ENCODE measurements at places on chromosomes 16 and 17.

- DNase-seq: no peak
These were observed at the start of gene PHLPP2 for GRCh38 chr16:71724320-71724751. Gene PHLPP2, minus strand, starts transcription at chr16:71724701. Its CDS starts 9,906 bp downstream, at chr16:71714795.

GRCh38 chr17:60526726-60527125, 684 bp upstream of the APPBP2 start:
- DNase-seq: no peak

DNA sequence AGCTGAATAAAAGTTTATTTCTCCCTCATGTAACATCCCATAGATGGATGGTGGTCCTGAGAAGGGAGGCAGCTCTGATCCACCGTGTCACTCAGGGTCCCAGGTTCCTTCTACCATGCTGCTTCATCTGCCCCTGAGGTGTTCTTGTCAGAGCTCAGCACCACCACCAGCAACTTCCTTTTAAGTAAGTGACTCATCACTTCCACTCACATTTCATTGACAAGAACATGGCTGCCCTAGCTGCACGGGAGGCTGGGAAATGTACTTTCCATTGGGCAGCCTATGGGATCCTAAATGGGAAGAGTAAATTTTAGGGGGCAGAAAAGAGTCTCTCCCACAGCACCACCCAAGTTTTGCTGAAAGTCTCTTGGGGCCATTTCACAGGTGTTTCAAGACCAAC, 134.7 kb downstream of the USP31 start:
- DNase-seq: no peak

GRCh38 chr17:79794659-79795511, 2.0 kb downstream of the CBX8 start:
- peak; percentile 59 for DNase-seq

- no peak for DNase-seq
These were observed 149.3 kb downstream of the SOCS1 start for GRCh38 chr16:11106726-11107125.

DNA sequence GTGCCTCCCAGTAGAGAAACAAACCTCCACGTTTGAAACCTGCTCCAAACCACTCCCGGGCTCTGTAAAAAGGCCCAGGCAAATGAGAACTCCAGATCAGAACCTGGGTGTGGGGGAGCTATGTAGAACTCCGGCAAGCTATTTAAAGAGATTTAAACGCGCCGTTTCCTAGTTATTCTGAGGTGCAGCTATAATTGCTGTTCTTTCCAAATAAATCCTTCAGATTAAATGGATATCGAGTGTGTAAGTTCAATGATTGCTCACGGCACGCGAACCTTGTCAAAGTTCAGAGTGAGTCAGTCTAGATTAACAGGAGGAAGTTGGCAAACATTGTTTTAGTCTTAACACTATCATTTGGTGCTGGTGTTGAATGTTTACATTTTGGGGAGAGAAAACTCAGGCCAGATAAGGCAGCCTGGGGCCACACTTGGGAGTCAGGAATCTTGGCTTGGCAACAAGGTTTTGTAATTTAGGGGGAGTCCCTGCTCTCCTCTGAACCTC, 92.9 kb upstream of the SALL1 start:
- peak; percentile 43 for DNase-seq

GRCh38 chr17:67168496-67168895, 76.5 kb downstream of the HELZ start:
- DNase-seq: no peak

DNA sequence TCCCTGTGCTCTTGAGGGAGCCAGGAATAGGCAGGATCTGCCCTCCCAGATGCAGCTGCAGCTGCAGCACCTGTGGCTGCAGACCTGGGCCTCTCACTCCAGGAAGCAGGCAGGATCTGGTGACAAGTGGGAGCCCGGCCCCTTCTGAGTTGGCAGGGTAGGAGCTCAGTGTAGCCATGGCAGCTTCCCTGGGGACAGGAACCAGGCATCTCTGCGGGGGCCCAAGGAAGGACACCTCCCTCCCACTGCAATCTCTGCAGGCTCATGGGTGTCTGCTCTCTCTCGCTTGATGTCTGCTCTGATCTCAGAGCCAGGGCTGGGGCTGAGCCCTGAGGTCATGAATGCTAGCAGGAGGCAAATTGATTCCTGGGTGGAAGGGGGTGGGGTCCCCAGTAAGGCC, 592.5 kb upstream of the CA10 start:
- DNase-seq: peak; percentile 37

- no peak for DNase-seq
These were observed 36.4 kb upstream of the TMEM97 start for GRCh38 chr17:28282596-28282995.

DNA sequence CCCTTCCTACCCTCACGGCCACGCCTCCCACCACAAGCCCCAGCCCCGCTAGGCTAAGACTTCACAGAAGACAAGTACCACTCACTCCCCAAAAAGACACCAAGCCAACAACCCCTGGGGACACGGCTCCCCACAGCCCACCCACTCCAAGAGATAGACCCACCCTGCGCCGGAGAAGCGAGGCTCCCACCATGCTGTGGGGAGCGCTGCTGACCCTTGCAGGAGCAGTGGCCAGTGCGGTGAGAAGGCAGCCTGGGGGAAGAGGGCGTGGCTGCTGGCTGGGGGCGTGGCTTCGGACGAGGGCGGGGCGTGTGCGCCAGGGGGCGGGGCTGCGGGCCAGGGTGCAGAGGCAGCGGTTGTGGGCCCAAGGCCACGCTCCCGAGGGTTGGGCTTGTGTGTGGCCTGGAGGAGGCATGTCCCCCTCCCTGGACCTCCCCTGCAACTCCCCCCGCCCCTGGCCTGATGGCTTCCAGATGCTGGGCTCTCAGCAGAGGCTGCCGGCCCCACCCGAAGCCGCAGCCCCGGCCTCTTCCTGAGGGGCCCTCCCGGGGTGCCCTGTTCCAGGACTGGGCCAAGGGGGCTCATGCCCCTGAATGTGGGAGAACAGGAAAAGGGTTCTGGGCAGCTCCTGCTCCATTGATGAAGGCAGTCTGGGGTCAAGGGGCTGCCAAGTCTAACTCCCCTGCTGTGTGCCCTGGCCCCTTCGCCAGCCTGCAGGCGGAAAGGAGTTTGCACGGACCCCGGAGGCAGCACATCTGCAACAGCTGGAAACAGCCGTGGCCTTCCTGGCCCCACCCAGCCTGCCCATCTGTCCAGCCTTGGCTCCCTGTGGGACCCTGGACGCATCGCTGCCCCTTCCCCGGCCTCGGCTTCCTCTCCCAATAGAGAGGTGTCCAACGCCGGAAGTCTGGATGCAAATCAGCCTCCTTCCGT, 9.1 kb downstream of the TFAP4 start:
- DNase-seq: peak; percentile 72

DNA sequence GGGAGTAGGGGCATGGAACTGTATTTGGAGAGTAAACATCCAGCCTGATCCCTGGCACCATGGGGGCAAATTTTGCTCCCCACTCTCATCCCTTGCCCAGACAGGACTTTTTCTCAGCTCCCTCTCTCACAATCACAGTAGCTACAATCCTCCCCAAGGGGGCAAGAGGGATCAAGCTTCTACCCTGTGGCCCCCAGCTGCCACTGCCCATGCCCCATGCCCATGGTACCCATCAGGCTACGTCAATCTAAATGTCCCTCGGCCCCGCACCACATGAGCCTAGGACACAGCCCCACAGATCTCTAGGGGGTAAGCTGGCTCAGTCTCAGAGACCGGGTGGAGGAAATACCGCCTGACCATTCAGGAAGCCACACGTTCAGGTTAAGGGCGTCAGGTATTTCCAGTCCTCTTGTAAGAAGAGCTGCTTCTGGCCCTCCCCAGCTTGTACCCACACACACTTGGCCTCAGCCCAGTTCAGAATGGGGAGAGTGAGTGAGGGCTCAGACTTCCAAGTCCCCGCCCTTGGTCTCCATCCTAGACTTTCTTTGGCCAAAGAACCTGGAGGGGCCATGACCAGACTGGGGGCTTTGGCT, 1.8 kb downstream of the CACNB1 start:
- no peak for DNase-seq

- DNase-seq: peak; percentile 73
These were observed 8.5 kb upstream of the ICAM2 start for GRCh38 chr17:64028874-64029464.

GRCh38 chr16:75235721-75236193, 15.7 kb downstream of the BCAR1 start:
- DNase-seq: no peak

GRCh38 chr16:1277151-1277598, 21.3 kb downstream of the TPSD1 start:
- DNase-seq: no peak

DNA sequence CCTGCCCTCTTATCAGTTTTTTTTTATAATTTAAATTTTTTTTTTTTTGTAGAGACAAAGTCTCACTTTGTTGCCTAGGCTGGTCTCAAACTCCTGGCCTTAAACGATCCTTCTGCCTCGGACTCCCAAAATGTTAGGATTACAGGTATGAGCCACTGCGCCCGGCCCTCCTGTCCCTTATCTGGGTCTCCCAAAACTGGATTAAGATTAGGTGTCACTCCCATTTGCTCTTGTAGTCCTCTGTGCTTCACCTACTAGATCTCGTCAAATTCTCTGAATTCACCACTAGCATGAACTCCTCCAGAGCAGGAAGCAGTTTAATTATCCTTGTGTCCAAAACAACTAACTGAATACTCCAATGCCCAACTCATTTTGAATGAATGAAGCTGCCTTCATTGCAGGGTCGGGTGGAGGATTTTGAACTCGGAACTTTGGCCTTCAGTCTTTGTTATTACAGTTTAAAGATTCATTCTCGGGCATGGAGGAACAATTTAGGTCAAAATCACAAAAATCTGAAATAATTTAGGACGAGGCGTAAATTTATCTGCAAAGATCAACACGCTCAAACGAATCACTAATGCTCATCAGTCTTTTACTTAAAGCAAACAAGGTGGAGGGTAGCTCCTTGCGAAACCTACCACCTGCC, 802 bp upstream of the ATXN2L start:
- no peak for DNase-seq

- no peak for DNase-seq
These were observed 75.4 kb upstream of the ZNF423 start for GRCh38 chr16:49931266-49931665.

DNA sequence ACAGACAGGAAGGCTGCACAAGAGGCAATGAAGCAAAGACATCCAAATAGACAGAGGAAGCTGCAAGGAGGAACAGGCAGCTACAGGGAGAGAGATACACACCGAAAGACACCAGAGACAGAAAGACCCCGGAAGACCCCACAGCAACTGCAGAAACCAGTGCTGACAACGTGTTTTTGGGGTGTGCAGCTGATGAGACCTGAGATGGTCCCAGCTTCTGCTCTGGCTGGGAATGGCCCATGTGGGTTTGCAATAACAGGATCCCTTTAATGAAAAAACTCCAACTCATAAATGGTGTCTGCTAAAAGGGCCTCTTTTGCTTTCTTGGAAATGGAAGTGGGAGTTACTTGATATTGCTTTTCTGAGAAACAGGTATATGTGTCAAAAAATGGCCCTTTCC, 101.5 kb upstream of the CDH11 start:
- no peak for DNase-seq

GRCh38 chr16:24980077-24980793, 34.9 kb downstream of the ARHGAP17 start:
- DNase-seq: no peak

DNA sequence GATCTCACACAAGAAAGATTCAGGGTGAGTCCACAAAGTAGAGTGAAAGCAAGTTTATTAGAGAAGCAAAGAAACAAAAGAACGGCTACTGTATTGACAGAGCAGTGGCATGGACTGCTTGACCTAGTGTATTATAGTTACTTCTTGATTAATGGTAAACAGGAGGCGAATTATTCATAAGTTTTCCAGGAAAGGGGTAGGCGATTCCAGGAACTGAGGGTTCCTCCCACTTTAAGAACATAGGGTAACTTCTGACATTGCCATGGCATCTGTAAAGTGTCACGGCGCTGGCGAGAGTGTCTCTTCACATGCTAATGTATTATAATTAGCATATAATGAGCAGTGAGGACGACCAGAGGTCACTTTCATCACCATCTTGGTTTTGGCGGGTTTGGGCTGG, 93.2 kb downstream of the CACNG3 start:
- no peak for DNase-seq

- DNase-seq: no peak
These were observed 73.3 kb downstream of the KIF2B start for GRCh38 chr17:53896047-53896446.

GRCh38 chr16:11245988-11246387, 10.0 kb downstream of the SOCS1 start:
- DNase-seq: no peak
